ENCODE measurements at places on chromosomes 5 and 9. TPM values are rescaled to one million over a fixed set of nuclear protein-coding genes. Genes with fewer than 3 reads are reported as not detected.

- DNase-seq, result no peak
These were observed 90.0 kb downstream of the ARRDC3 start for GRCh38 chr5:91293131-91293530.

DNA sequence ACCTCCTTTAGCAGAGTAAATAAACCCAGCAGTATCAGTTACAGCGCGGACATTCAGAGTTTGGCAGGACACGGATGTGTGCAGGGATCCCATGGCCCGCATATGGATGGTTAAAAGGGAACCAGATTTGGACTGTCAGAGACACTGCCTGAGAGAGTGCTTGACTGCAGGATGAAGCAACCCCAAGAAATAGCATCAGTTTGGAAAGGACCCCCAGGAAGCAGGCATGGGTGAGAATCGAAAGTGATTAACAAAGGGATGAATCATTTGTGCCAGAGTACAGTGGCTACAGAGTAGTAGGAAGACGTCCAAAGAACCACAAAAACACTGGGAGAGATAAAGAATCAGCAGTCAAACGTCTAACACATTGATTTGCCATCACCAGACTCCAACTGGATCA, 5.5 kb downstream of the C7 start:
- no peak for DNase-seq

SLC4A9 gene
- total RNA-seq, result not detected

DNA sequence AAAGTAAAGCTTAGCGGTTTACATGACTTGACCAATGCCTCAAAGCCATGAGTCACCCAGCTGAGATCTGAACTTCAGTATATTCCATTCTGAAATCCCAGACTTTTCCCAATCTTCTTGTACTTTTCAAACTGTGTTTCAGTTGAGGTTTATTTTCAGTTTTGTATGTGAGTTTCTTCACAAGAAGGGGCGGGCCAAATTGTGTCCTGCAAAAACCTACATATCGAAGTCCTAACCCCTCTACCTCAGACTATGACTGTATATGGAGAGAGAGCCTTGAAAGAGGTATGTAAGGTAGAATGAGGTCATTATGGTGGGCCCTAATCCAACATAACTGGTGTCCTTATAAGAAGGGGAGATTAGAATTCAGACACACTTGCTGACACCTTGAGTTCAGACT, 666 bp upstream of the TLR4 start:
- no peak for DNase-seq

ZNF367 gene
- 4.3 TPM for total RNA-seq

GRCh38 chr5:33340195-33340594, 100.6 kb upstream of the TARS1 start:
- no peak for DNase-seq

Measured in type B pancreatic cell (in vitro differentiated cells).